ENCODE measurements at places on chromosomes 2 and 18. TPM values are rescaled to one million over a fixed set of nuclear protein-coding genes. Genes with fewer than 3 reads are reported as not detected.

The AOX1 gene
- total RNA-seq = 21.0 TPM

The PAX8 gene
- total RNA-seq = 2.1 TPM

The GLB1L gene
- total RNA-seq = 7.5 TPM

The SLC4A5 gene
- total RNA-seq = 0.05 TPM

The SRD5A2 gene
- total RNA-seq = not detected

The DYNAP gene
- total RNA-seq = not detected

The CNGA3 gene
- 0.05 TPM for total RNA-seq

The ALPI gene
- total RNA-seq = not detected

The GALNT13 gene
- total RNA-seq = not detected

The CD8B gene
- not detected for total RNA-seq

The GALNT14 gene
- total RNA-seq = 2.1 TPM

The EMX1 gene
- total RNA-seq = not detected

The GCKR gene
- total RNA-seq = 3.7 TPM

The IL36RN gene
- not detected for total RNA-seq

The RAB6C gene
- not detected for total RNA-seq

The SKOR2 gene
- not detected for total RNA-seq

The QPCT gene
- total RNA-seq = 15.7 TPM

The SSB gene
- total RNA-seq = 98.0 TPM

The ILKAP gene
- 25.6 TPM for total RNA-seq

The CNTNAP5 gene
- total RNA-seq = not detected

The ANKRD29 gene
- 1.5 TPM for total RNA-seq

The IL36A gene
- total RNA-seq = not detected

The ADD2 gene
- 15.4 TPM for total RNA-seq

The INPP5D gene
- 17.5 TPM for total RNA-seq

The CHST9 gene
- not detected for total RNA-seq

The SETBP1 gene
- total RNA-seq = not detected

The HOXD13 gene
- not detected for total RNA-seq

The OTOS gene
- not detected for total RNA-seq

The SLC40A1 gene
- 3.1 TPM for total RNA-seq

The ANKMY1 gene
- 2.8 TPM for total RNA-seq

The FZD7 gene
- total RNA-seq = not detected

The NEUROD1 gene
- total RNA-seq = not detected

The SLC35G4 gene
- not detected for total RNA-seq

The ACYP2 gene
- total RNA-seq = 4.1 TPM

The SATB2 gene
- total RNA-seq = 4.5 TPM
